ENCODE measurements at places on chromosomes 2 and 18.

GRCh38 chr2:46000660-46001059 is 296.5 kb upstream of the EPAS1 start:
- no peak for DNase-seq

DNA sequence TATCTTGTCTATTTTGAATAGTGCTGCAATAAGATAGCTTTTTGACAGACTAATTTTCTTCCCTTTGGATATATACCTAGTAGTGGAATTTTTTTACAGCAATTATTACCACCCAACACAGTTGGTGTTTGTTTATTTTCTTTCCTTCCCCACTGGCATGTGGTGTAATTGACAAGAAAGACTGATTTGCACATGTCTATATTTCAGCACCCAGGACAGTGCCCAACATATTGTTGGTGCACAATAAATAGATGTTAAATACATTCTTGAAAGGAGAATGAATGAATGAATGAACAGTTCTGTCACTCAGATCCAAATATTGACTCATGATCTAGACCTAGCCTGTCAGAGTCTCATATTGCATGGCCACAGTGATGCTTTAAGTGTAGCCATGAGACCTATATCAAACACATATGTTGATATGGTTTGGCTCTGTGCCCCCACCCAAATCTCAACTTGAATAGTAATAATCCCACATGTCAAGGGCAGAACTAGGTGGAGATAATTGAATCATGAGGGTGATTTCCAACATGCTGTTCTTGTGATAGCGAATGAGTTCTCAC is 538.2 kb downstream of the NYAP2 start:
- no peak for DNase-seq

DNA sequence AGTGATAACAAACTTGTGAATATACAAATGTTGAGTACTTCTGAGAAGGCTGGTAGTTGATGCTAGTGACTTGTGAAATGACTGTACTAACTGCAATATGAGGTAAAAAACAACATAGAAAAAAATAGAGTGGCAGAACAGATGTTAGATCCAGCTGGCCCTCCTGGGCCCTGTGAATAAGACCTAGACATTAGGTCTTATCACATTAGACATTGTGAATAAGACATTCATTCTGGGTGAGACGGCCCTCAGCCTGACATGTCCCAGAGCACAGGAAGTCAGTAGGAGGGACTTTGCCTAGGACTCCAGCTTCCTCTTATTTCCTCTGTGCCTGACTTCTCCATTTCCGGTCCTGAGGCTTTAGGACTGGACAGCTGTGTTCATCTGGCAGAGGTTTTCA is 22.9 kb downstream of the DOK1 start:
- no peak for DNase-seq

- DNase-seq, result no peak
Measured at GRCh38 chr2:235170016-235170415, 218.2 kb downstream of the SH3BP4 start.

DNA sequence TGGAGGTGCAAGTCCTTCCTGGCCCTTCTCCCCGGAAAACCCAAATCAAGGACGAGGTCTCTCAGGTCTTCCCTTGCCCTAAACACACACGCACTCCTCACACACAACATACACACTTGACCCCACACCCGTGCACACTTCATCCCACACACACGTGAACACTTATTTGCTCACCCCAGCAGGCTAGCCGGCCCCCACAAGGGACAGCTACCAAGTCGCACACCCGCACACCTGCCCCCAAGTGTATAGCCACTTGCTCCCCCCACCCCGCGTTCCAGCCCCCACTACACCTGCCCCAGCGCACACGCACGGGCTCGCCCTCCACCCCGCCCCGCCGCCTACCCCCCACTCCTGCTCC is 359 bp downstream of the TGFBRAP1 start:
- DNase-seq, result no peak

GRCh38 chr2:16096962-16097361 is 156.6 kb downstream of the MYCN start:
- no peak for DNase-seq

GRCh38 chr2:54287532-54287931 is 31.5 kb upstream of the TSPYL6 start:
- no peak for DNase-seq

- peak; percentile 29 for DNase-seq
Measured at GRCh38 chr2:109213646-109214433, 84.8 kb downstream of the SH3RF3 start.

DNA sequence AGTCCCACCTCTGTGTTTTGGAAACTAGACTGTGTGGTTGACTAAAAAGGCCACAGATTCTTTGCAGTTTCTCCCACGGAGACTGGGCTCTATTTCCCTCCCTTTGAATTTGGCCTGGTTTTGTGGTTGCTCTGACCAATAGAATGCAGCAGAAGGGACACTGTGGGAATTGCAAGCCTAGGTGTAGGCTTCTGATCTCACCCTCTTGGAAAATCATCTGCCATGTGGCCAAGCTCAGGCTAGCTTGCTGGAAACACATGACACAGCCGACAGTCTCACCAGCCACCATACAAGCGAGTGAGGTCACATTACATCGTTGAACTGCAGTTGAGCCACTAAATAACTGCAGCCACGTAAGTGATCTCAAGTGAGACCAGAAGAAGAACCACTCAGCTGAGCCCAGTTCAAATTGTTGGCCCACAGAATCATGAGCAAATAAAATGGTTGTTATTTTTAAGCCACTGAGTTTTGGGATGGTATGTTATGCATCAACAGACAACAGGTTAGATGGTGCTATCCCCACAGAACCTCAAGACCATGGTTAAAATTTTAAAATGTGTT is 319.1 kb upstream of the MEX3C start:
- DNase-seq, result no peak

- no peak for DNase-seq
Measured at GRCh38 chr2:189885368-189885767, 101.1 kb downstream of the PMS1 start.

- DNase-seq, result no peak
Measured at GRCh38 chr18:370751-371608, 103.1 kb upstream of the THOC1 start.

- peak; percentile 55 for DNase-seq
Measured at GRCh38 chr2:232292395-232293154, 86.0 kb upstream of the ALPP start.

GRCh38 chr2:12352889-12353288 is 363.8 kb upstream of the TRIB2 start:
- DNase-seq, result no peak

All from hematopoietic multipotent progenitor cell (in vitro differentiated cells).